ENCODE measurements at places on chromosomes 16 and 17.

DNA sequence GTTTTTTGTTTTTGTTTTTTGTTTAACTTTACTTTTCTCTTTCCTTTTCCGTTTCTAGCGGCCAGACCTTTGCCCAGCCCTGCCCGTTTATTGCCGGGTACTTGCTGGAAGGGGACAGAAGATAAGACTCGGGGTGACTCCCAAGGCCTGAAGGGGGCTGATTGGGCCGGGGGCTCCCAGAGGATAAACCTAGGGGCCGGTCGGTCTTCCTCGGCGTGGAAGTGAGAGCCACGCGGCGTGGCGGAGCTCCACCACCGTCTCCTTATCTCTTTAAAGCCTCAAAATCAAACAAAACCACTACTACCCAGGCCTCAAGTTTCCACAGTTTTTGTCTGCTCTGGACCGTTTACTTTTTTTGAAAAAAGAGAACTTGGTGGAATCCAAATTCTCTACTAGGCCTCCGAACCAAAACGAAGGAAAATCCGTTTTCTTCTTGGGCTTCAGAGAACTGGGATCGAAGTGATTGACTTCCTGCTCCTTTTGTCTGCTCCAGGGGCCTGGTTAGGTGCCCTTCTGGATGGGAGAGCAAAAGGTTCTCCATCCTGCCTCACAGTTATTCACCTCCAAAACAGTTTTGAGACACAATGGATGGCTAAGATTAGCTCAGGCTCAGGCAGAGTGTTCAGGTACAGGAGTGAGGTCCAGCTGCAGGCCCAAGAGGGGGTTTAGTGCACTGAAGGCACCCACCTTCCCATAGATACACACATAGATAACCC is 8.5 kb upstream of the HOXB9 start:
- DNase-seq = no peak

- peak; percentile 9 for DNase-seq
Observed at GRCh38 chr16:69566240-69566980, 644 bp downstream of the NFAT5 start.

- DNase-seq = no peak
Observed at GRCh38 chr17:37399265-37399803, 7.3 kb downstream of the ACACA start.

DNA sequence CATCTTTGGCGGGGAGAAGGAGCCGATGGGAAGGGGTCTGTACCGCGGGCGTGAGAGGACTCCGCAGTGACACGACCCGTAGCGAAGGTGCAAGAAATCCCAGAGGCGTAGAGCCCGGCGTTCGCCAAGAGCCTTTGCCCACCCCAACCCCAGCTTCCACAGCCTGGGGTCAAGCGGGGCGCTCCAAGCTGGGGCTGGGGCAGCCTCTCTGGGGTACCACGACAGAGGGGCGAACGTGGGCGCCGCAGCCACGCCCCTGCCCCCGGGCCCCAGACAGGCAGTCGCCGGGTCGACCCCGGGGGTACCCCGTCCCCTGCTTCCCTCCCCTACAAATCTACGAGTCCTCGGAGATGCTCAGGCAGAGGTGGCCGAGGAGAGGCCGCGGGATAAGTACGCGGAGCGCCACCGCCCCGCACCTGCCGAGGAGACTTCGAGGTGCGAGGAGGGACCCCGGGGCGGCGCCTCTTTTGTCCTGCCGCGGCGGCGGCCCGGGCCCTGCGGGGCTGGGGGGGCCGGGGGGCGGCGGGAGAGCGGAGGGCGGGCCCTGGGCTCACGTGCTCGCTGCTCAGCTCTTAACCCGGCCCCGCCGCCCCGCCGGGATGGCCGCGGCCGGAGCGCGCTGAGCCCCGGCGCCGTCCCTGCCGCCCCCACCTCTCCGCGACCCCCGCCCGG is at the start of gene ADAM11:
TSS of gene ADAM11 (plus strand) at position 575 of the 672 bp plus-strand sequence. CDS start 212 bp downstream, outside the sequence.
- no peak for DNase-seq

DNA sequence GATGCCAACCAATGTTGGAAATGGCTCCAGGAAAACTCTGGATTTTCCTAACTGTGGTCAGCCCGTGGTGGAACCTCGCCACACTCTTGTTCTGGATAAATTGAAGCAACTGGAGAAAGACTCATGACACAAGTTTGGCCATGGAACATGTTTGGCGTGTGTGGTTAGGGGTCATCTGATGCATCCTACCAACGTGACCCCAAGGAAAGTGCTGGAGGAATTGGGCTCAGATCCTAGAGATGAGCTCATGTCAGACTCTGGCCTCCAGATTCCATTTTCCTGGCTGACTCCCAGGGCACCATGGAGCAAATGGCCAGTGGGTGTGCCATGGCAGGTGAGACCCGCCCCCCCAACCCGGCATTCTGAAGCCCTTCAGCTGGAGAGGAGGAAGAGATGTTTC is 58.5 kb downstream of the CACNG5 start:
- DNase-seq = no peak

DNA sequence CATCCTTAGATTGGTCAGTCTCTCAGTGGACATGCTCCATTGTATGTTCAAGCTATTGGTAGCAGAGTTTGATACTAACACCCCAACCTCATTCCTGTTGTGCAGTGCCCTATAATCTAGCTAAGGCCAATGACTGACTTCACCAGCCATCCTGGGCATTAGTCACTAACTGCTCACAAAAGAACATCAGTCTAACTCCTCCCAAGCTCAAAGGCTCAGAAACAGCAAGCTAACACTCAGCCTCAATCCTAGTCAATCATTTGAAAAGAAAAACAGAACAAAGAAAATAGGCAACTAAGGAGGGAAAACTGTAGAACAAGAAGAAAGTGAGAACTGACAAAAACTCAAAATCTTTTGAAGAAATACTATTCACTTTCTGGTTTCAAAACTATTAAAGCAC is 199.1 kb upstream of the C17orf78 start:
- DNase-seq = no peak

- no peak for DNase-seq
Observed at GRCh38 chr16:53792161-53792951, 88.4 kb downstream of the FTO start.

DNA sequence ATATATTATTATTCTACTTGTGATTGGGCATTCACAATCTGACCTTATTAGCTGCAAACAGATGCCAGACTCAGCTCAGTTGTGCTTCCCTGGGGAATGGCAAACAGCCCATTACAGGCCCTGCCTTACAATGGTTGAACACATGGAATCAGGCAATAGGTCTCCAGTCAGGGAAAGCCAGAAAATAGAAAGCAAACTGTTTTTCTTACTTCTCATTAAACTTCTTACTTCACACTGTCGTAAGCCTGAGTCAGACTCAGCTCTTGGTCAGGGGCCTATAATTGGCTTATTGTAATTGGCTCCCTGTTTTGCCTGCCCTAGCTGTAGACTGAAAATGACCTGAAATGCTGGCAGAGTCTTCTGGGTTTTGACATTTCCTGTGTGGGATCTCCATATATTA is 77.0 kb upstream of the CA10 start:
- DNase-seq = no peak

DNA sequence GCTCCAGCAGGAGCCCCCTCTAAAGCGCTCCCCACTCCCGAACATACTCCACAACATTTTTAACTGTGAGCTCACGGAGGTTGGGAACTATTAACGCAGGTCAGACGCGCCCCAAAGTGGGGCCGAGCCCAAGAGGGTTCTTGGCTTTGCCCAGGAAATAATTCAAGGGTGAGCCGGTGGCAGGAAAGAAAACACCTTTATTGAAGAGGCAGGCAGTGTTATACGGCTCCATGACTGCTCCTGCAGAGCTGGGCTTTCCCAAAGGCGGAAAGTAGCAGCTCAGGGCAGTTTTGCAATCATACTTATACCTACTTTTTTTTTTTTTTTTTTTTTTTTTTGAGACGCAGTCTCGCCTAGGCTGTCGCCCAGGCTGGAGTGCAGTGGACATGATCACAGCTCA is 6.2 kb downstream of the ADCY9 start:
- no peak for DNase-seq

DNA sequence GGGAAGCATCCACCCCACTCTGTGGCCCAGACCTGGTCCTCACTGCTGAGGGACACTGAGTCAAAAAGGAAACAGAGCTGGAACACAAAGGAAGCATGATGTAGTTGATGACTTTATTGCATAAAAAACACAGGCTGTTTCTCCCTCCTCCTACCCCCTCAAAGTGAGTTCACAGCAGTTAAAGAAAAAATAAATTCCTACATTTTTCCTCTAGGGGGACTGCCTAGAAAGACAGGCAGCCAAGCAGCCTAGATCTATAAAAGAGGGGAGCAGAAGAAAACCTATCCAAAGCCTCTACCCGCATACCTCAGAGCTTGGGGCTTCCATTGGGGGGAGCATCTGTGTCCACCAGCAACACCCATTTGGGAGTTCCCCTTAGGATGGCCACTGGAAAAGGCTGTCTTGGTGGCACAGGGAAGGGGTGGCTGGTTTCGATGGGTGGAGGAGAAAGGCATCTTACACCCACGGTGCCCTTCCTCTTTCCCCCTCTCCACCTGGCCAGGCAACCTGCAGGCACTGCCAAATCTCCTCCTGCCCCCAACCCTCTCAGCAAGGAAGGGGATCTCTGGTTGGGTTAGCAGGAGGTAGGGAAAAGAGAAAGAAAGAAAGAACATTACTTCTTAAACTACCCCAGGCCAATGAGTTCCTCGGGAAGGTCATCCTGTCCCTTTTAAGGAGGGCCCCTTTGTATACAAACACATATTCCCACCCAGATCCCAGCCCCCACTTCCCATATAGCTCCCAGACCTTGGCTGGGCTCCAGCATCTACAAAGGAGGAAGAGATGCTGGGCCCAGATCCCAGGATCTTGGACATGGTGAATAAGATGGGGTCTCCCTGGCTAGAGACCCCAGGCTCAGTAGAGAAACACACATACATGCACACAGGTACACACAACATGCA is 4.0 kb upstream of the SCRN2 start:
- no peak for DNase-seq

GRCh38 chr17:17401271-17401781 is 75.5 kb upstream of the MED9 start:
- DNase-seq = no peak

DNA sequence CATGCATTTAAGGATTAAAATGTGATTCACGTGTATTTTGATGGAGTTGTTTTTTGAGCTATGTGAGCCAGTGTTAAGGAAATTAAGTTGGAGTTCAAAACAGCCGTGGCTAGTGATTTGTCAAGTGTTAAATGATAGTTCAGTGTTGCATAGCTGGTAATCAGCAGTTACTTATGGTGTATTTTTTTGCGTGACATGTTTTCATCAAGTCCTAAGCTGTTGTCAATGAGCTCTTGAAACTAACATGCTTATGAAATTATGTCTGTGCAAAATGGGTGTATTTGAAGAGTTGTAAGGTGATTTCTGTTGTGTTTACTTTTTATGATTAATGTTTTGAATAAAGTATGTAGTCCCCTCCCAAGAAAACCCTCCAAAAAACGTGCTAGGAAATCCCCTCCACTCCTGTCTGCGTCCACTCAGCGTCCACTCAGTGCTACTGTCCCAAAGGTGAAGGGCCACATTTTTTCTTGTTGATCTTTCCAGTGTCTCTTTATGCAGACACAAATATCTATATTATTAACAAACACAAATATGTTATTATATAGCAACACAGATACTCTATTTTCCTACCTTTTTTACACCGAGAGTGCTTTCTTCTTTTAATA is 30.0 kb downstream of the USP10 start:
- no peak for DNase-seq

GRCh38 chr17:64250233-64250835 is 12.7 kb downstream of the TEX2 start:
- DNase-seq = no peak

DNA sequence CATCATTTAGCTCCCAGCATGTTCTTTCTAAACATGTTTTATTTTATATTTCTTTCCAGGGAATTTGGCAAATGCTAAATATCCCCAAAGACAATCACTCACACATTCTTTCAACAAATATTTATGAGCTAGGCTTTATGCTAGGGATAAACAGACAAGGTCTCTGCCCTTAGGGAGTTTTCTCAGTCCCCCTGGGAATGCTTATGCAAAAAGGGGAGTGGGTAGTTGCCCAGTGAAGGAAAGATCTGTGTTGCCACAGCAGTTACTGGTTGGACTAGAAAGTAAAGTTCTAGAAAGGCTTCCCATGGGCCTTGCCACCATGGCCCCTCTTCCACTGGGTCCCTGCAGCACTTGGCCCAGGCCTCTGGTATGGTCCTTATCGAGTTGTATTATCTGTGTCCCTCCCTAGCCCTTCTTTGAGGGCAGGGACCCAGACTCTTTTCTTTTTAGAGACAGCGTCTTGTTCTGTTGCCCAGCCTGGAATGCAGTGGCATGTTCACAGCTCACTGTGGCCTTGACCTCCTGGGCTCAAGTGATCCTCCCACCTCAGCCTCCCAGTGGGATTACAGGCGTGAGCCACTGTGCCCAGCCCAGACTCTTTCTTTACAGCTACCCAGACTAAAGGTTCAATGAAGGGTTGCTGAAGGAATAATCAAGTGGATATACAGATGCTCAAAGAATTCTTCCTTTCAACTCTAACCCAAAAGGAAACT is 78.0 kb downstream of the YPEL2 start:
- no peak for DNase-seq

DNA sequence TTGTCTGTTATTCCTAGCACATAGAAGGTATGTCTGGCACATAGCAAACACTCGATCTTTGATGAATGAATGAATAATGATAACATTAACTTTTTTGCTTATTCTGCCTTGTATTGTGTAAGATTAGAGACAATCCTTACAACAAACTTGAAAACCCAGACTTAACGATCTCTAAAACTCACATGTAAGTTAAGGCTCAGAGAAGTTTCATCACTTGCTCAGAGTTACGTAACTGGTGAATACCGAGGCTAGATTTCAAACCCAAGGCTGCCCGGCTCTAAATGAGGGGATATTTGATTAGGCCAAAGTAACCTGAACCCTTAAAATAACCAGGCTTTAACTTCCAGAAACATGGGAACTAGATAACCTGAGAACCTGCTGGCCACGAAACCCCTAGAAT is 22.3 kb downstream of the CAPNS2 start:
- DNase-seq = no peak

DNA sequence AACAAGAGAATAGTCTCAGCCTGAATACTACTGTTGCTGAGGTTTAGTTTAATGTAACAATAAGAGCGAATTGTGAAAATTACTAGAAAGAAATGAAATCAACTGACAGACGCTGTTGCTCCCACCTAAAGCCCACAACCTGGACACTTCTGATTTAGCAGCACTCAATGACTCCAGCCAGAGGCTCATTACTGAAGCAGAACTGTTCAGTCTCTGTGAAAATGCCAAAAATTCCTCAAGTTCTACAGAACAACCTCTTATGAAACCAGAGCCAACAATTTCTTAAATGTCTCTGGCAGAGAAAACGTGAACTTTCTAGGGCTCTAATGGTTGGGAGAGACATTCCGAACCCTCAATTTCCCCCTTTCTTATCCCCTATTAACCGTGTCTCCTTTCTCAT is 9.9 kb downstream of the PSME3IP1 start:
- DNase-seq = no peak

- DNase-seq = no peak
Observed at GRCh38 chr17:74625661-74626060, 2.1 kb upstream of the CD300E start.

- no peak for DNase-seq
Observed at GRCh38 chr17:48024149-48025039, 13.2 kb downstream of the COPZ2 start.

GRCh38 chr17:3695723-3696411 is at the start of gene P2RX5:
Gene P2RX5 (minus strand): TSS chr17:3696155. CDS start chr17:3696005, 150 bp downstream.
- DNase-seq = no peak
